ENCODE measurements at places on chromosomes 6 and 20.

- no peak for DNase-seq
Observed at GRCh38 chr6:168188369-168189199, 109.6 kb upstream of the FRMD1 start.

- no peak for DNase-seq
Observed at GRCh38 chr6:130593200-130593599, 227.4 kb downstream of the TMEM200A start.

DNA sequence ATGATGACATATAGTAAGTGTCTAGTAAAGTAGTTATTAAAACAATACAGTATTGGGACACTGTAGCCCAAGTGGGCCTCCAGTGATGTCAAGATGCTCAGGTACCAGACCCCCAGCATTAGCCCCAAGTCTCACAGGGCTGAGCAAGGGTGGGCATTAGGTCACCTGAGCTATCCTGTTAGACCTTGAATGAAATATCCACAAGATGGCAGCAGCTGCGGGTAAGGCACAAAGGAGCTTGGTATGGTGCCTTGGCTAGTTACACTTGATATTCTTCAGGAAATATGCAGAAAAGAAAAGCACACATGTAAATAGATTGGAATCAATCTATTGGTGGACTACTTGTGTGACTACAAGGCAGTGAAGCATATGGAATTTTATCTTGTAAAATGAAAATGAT is 701.8 kb upstream of the ADGRB3 start:
- no peak for DNase-seq

GRCh38 chr20:63536241-63536977 is 767 bp downstream of the PTK6 start:
- no peak for DNase-seq

- no peak for DNase-seq
Observed at GRCh38 chr20:15364781-15365180, 1027.4 kb upstream of the FLRT3 start.

GRCh38 chr6:56406276-56407269 is 159.2 kb upstream of the COL21A1 start:
- no peak for DNase-seq

DNA sequence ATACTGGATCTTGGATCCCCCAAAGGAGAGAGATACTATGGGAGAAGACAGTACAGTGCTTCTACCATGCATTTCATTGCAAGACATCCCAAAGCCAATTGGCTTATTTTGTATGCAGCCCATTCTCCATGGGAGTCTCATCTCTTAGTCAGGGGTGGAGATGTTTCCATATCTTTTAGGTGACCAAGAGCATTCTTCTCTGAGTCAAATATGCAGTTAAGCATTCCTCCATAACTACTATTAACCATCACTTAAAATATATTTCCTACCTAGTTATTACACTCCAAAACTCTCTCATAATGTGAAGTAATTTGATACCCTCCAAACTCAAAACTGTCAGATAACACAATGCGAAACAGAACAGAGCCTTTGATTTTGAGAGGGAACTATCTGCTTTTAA is 542.6 kb downstream of the HDGFL1 start:
- DNase-seq, result no peak

- DNase-seq, result no peak
Observed at GRCh38 chr20:61525781-61526431, 273.8 kb downstream of the CDH4 start.

DNA sequence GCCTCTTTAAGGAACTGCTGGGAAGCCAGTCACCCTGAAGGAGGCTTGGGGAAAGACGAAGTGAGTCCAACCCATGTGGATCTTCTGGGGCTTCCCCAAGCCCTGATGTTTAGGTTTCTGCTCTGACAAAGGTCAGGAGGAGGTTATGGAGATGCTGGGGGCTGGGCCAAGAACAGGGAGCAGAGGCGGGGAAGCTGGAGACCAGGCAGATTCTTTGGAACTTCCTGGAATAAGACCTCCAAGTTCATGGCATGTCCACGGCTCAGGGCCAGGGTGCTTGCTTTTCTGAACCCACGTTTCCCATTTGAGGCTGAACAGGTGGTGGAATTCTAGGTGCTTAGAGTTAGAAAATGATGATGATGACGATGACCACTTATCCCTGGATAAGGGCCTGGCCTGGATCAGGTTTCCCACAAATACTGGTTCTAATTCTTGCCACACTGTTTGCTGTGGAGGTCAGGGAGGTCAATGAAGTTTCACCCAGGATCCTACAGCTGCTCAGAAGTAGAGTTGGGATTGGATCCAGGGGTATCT is 30.0 kb upstream of the TGM2 start:
- no peak for DNase-seq

DNA sequence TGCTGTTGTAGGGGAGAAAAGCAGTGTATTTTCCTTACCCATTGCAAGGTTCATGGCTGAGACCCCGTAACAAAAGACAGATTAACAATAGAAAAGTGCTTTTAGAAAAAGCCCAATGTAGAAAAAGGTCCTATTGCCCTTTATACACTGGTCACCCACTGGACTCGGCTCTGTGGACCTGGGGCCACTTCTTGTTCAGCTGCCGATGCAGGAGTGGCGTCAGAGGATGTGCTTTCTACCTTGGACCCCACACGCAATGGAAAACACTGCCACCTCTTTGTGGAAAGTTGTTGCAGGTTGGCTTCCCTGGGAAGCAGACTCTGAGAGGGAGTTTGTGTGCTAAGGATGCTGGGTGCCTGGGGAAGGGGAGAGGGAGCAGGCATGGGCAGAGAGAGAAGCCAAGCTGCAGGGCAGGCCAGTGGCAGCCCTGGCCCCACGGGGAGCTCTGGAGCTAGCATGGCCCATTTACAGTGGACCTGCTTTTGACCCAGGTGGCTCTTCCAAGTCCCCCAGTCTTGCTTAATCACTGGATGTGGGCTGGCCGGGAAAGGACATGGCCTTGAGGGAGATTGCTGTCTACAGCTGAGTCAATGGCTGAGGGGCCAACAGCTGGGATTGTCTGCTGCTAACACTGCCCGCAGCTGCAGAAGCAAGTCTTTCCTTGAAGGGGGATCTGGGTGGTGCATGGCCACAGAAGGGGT is 142.9 kb downstream of the CDC5L start:
- DNase-seq, result no peak

GRCh38 chr6:2630359-2630758 is 120.4 kb downstream of the MYLK4 start:
- DNase-seq, result no peak

GRCh38 chr6:83459663-83460062 is 28.8 kb upstream of the ME1 start:
- no peak for DNase-seq

DNA sequence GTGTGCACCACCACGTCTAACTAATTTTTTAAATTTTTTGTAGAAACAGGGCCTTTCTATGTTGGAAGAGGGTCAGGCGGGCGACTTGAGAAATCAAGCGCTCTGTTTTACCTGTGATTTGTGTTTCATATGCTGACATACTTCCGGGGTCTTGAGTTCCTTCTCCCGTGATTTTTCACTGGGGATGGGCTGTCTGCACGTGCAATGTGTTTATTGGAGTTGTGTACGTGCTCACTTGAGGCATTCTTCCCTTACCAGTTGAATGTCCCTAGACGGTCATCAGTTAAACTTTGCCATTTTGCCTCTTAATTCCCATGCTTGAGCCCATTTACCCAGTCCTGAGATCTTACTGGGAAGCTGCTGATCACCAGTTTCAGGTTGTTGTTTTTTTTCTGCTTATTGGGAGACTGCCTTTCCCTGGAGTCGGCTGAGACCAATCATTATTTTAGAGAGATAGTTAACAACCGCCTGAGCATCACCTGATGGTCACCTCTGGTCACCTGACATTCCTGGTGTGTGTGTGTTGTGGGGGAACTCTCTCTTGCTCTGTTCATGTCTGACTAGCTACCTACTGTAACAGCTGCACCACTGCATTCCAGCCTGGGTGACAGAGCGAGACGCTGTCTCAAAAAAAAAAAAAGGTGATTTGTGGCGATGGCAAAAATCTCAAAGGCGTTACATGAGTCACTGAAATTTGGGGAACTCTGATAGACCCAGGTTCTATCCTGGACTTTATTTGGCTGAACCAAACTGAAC is 34.8 kb upstream of the NCOA3 start:
- DNase-seq, result no peak

DNA sequence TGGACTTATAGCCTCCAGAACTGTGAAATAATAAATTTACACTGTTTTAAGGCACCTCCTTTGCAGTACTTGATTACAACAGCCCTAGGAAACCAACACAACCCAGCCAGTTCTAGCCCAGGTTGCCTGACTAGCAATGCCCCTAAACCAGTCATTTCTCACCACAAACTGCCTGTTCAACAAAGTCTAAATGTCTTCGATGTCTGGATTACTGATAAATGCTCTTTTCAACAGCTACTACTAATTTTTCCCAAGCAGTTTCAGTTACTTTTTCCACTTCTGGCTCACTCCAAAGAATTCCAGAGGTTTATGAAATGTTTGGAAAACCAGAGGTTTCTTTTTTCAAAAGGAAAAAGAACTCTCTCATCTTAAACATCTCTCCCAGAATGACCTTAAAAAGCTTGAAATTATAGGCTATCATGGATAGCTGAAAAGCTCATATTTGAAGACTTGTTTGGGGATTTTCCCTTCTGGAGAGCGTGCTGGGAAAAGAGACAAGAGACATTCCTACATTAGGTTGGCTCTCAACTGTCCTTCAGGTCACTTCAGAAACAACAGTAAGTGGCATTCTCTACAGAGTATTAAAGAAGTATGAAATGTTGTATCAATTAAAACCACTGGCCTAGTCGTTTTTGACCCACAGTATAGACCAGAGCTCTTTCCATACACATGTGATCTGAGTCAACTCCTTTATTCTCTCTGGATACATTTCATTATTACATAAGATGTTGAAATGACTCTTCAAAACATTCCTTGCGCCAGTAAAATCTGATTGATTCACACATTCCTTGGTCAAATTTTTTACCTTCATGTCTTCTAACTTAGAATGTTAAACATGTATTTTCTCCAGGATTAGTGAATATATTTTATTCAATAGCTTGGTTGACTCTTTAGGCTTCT is 265.9 kb downstream of the COL12A1 start:
- no peak for DNase-seq

GRCh38 chr6:32224696-32225095 is 829 bp upstream of the NOTCH4 start:
- DNase-seq, result no peak

DNA sequence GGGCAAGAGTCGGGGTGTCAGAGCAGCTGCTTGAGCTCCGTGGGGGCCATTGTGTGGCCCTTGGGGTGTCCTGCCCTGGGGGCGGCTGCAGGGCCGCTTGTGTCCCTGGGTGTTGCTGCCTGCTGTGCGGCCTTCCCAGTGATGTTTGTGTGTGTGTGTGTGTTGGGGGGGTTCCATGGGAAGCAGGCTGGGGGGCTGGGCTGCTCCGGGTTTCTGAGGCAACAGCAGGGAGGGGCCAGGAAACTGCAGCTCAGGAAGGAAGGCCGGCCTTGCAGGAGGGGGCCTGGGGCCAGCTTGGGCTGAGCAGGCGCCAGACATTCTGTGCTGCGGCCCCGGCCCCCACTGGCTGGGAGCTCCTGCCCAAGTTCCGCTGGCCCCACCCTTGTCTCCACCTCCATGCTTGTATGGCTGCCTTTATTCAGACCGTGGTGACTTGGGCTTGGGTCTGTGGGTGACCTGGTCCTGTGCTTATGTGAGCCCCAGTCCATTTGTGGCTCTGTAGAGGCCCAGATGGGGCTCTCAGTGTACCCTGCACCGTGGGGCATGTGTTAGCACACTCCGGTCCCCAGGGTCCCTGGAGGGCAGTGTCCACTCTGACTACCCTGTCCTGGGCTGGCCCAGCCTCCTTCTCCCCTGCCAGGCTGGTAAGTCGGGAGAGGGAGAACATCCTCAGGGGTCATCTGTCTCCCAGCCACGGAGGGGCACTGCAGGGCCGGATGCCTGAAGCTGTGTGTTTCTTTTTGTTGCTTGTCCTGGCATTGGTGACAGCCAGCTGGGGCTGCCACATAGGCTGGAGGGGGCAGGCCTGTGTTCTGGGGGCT is 4.6 kb upstream of the SOX18 start:
- no peak for DNase-seq

DNA sequence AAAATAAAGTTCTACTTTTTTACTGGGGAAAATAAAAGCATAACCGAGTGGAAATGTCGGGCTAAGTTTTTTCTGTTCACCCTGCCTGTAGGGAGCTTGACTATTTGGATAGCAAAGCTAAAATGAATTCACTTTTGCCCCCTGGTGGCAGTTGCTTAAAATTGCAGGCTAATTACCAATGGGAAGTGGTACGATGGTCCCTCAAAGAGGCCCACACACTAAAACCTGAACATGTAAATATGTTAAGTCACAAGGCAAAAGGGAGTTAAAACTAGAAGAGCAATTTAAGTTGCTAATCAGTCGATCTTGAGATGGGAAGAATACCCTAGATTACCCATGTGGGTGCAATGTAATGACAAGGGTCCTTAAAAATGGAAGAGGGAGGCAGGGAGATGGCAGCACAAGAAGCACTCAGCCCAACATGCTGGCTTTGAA is 916 bp upstream of the SUN5 start:
- peak; percentile 29 for DNase-seq

Measured in activated naive CD8-positive, alpha-beta T cell treated with anti-CD3 and anti-CD28 coated beads, Interleukin-2, amount 50 U/mL, for 24 hours (primary cell).